Femur (tissue), 1 donor: ENCODE measurements at places on chromosomes 5 and 9.

GRCh38 chr5:36206913-36207312 lies 34.8 kb downstream of the NADK2 start:
- DNase-seq = no peak

- peak; percentile 64 for DNase-seq
These were observed 20.0 kb downstream of the PITX1 start for GRCh38 chr5:135013947-135014570.

DNA sequence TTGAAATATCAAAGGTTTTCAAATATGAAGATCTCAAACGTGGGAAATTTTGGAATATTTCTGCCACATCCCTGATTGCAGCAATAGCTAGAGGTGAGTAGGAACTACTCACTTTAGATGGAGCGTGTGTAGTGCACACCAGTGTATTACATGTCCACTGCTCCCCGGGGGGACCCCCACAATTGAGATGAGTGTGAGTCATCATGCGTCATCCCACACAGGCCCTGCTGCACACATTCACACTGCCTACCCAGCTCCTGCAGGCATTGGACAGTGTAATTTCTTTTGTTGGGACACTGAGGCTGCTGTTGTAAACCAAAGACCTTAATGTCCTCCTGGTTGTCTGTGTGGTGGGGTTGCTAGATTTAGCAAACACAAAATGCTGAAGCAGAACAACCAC lies 280.0 kb downstream of the GAS1 start:
- DNase-seq = no peak

- DNase-seq = no peak
These were observed 152.2 kb downstream of the GADD45G start for GRCh38 chr9:89756891-89757537.
